Posterior cingulate gyrus (tissue), 11 donors: ENCODE measurements at places on chromosomes 4 and X.
A peak's percentile ranks its signal among the peaks of the same experiment; 100 is the strongest.

DNA sequence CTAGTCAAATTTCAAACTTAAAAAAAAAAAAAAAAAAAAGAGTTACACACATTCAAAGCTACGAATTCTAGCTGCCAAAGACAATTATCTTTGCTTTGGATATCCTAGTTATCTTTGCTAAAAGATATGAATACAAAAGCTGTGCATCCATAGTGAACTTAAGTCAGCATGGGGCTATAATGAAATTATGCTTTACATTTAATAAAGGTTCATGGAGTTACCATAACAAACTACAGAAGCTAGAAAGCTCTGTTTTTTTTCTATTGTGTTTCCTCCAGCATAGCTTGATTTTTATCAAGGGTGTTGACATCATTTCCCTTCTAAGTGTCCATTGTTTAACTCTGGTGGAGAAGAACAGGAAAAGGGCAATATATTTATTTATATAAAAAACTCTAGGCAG lies 234.1 kb downstream of the ANKRD50 start:
- no peak for DNase-seq

- DNase-seq, result no peak
Measured at GRCh38 chr4:155005395-155006090, 202.9 kb upstream of the NPY2R start.

GRCh38 chrX:37608156-37608555 lies 36.7 kb downstream of the LANCL3 start:
- no peak for DNase-seq

GRCh38 chr4:6134612-6135220 lies 65.6 kb downstream of the JAKMIP1 start:
- peak; percentile 68 for DNase-seq

GRCh38 chr4:38609614-38610013 lies 54.4 kb upstream of the KLF3 start:
- no peak for DNase-seq

DNA sequence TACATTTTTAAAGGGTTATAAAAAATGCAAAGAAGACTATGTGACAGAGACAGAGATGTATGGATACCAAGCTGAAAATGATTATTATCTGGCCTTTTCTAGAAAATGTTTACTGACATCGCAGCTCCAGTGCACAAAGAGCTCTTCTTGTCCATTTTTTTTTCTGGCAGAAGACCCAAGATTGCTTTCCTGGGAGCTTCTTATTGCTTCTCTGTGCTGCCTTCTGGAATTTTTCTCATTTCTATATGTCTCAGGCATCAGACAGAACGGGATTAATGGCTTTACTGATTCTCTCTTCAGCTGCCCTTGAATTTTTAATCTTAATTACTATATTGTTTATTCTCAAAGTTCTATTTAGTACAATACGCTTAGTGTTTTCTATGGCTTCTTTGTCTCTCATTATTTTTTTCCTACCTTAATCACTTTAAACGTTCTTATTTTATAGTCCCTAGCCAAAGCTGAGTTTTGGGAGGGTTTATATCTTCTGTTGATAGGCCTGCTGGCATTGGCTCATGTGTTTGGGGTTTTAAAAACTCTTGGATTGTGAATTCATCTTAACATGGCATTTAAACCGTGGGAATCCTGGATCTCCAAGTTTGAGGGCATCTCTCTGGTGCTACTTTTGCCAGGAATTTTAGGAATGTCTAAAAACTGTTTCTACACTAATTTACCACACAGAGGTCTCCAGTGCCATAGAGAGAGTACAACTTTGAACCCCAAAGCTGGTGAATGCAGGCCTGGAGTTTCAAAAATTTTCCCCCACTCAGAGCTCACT lies 138.9 kb upstream of the LNX1 start:
- no peak for DNase-seq

DNA sequence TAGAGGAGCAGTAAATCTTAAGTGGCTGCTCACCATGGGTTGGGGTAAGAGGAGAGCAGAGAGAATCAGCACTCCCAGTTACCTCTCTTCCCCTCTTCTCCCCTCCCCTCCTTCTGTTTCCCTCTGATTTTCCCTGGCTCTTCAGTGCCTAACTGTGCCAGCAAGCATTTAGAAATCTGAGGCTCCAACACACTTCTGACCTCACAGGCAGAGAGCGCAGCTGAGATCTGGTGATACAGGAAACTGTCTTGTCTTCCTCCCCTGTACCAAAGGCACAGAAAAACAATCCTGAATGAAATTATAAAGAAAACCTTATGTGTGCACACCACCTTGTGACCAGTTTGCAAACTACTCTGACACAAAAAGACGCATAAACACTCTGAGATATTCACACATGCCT lies 82.4 kb upstream of the SMIM10 start:
- no peak for DNase-seq

GRCh38 chrX:41733939-41734338 lies 10.0 kb downstream of the GPR82 start:
- no peak for DNase-seq

GRCh38 chrX:43676971-43677572 lies 21.0 kb downstream of the MAOA start:
- DNase-seq, result no peak

DNA sequence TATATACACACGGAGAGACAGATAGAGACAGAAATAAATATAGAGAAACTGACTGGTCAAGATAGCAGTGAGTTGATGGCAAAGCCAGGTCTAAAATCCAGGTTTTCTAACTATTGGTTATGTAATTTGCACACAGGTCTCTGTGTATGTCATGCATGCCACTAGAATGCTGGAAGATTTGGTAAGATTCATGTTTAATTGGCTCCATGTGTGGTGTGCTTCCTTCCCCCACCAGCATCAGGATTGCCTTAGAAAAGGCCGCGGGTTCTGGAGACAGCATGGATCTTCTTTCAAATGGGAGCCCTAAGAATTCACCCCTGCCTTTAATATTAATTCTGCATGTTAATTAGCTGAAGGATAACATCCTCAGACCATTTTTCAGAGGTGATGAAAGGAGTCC lies 31.3 kb downstream of the HAND2 start:
- DNase-seq, result no peak
